Lower leg skin (tissue), 4 donors: ENCODE measurements at places on chromosomes 7 and 10.
A peak's percentile ranks its signal among the peaks of the same experiment; 100 is the strongest.

- DNase-seq: peak; percentile 93
These were observed 107.9 kb upstream of the PPIF start for GRCh38 chr10:79239275-79239779.

GRCh38 chr10:55048830-55049498, 247.9 kb upstream of the PCDH15 start:
- DNase-seq: no peak

DNA sequence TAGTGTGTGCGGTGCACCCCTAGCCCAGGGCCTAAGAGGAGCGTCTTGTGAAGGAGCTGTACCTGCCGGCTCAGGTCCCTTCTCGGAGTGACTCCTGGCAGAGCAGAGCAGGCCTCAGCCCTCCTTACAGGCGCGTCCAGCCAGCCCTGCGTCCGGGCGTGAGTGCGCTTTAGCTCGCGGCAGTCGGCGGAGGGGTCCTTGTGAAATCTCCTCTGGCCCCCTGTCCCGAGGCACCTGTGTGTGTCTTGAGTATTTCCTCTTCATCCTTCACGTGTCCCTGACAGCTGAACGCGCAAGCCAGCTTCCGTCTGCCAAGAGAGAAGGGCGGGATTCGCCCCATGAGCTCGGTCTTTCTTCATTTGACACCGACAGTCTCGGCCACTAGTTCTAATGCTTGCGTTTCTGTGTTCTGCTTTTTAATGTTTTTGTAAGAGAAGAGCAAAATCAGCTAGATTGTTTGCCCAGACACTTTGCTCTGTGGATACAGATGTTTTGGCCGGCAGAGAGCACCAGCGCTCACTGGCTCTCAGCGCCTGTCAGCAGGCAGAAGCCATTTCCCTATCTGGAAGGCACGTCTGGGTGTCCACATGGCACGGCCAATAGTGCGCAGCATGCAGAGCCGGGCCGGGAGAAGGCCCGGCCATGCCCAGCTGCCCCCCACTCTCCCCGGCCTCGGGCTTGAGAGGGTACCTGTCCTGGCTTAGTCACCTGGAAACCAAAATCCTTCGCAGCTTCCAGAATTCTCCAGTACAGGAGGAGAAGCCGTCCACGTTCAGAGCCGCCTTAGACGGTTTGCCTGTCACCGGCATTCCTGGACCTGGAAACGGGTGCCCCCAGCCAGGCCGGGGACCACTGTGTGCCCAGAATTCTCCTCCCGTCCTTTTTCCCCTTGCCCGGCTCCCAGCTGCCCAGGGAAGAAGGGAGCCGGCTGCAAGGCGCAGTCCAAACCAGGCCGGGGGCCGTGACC, 7.0 kb downstream of the GET4 start:
- no peak for DNase-seq

- no peak for DNase-seq
These were observed 85.9 kb upstream of the PAX2 start for GRCh38 chr10:100659361-100660098.

GRCh38 chr10:128779416-128779815, 653.2 kb upstream of the MKI67 start:
- no peak for DNase-seq

DNA sequence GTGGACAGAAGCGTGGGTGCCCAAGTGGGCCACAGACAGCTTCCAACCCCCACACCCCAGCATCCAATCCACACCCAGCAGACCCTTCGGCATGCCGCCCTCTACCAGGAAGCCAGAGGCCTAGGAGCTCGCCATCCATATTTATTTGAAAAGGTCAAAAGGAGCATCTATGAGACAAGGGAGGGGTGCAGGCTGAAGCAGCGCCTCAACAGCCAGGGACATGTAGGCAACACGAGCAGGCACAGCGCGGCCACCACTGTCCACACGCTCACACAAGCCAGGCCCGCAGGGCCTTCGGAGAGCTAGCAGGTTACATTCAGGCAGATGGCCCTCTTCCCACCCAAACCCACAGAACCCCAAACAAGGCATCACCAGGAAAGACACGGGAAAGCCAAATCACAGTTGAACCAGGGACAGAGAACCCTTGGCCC, 34.6 kb downstream of the PSAP start:
- no peak for DNase-seq

GRCh38 chr7:26729150-26729775, 135.1 kb downstream of the SKAP2 start:
- DNase-seq: no peak

- DNase-seq: no peak
These were observed 119.4 kb downstream of the GATA3 start for GRCh38 chr10:8173866-8174243.

- DNase-seq: no peak
These were observed 7.8 kb downstream of the STK31 start for GRCh38 chr7:23717788-23718187.

DNA sequence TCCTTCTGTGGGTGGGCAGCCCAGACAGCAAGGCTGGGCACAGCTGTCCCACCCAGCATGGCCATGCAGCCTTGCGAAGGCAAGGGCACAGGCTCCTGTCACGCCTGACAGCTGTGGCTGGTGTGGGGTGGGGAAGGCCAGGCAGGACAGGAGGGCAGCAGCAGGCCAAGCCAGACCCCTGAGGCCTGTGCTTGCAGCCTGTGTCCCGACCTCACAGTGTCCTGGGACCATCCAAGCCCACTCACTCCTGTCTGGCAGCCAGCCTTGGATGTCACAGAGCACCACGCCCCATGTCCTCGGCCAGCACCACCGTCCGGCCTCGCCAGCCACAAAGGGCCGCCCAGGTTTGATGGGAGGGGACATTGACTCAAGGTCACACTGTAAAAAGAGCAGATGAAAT, 85.5 kb upstream of the LRRC4 start:
- peak; percentile 78 for DNase-seq

DNA sequence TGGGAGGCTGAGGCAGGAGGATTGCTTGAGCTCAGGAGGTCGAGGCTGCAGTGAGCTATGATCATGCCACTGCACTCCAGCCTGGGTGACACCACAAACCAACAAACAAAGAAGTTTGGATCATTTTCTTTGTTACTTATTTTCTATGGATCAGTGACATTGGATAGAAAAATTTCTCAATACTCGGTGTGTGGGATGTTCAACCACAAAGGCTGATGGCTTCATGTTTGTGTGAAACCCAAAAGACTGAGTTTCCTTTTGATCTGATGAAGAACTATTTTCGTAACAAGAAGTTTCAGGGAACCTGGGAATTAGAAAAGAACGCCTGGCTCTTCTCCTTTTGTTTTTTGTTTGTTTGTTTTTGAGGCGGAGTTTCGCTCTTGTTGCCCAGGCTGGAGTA, 104.0 kb downstream of the HOXA1 start:
- no peak for DNase-seq

GRCh38 chr10:104614245-104614831, 26.8 kb upstream of the SORCS3 start:
- no peak for DNase-seq

DNA sequence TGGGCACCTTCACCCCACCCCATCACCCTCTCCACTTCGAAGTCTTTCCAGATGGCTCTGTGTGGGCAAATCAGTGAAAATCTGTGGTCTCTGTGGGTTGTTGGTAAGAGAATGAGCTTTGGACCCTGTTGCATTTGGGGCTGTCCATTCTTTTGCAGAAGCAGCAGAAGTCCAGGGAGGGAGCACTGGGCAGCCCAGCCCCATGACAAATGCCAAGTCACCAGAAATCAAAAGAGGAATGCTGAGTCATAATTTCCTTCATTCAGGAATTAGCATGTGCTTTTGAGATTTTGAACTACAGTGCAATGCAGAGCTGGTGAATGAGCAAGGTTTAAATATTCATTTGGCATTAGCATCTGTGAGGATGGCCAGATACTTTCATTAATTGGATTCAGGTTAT, 556.2 kb downstream of the LRMDA start:
- DNase-seq: no peak

GRCh38 chr10:89926736-89927135, 225.3 kb downstream of the KIF20B start:
- no peak for DNase-seq

DNA sequence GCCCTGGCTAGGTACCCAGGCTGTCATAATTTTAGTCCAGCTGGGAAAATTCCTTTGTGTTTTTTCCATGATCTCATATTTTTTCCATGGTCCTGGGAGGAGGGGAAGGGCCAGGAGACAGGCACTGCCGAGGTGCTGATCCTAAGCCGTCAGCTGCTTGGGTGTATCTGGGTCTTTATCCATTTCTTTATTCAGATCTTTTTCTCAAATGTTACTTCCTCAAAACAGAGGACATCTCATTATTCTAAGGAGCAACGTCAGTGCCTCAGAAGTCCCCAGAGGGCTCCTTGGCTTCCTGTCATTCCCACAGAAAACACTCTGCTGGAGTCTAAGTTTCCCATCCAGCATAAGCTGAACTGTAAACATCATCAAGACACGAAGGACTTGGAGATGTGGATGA, 2.8 kb upstream of the OR6V1 start:
- no peak for DNase-seq

DNA sequence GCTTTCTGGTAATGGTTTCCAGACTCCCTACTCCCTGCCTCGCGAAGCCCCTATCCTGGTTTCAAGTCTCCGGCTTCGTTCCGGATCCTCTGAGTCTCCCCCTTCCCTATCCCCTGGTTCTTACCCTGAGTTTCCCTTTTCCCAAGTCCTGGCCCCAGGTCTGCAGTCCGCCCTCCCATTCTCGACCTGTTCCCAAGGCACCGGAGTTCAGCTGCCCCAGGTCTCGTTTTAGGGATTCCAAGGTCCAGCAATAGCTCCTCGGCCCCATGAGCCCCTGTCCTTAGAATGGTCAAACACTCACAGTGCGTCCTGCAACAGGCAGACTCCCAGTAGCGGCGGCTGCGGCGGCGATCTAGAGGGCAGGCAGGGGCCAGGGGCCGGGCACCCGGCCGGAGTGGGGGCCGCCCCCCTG, 274 bp downstream of the PITX3 start:
- no peak for DNase-seq

- DNase-seq: no peak
These were observed 130.7 kb downstream of the ADRA2A start for GRCh38 chr10:111207500-111207899.

DNA sequence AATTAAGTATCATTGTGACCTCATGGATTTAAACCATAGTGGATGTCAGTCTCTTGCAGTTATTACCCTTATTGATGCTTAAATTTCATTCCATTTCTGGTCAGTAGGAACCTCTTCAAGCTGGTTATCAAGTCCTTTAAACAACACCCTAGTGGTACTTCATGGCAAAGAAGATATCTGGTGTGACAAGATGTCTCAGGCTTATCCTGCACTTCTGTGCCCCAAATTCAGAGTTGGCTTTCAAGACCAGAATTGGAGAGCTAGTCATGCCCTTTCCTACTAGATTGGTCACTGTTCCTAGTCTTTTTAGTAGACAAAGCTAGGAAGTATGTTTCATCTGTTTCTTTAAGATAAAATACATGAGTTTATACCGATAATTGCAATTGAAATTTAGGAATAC, 54.9 kb downstream of the KMT2E start:
- DNase-seq: no peak

- no peak for DNase-seq
These were observed at the start of gene NPY for GRCh38 chr7:24283897-24284698. Gene NPY, plus strand, starts transcription at chr7:24284190. Its CDS starts 1,051 bp downstream, at chr7:24285241.

- DNase-seq: no peak
These were observed 28.8 kb upstream of the OPALIN start for GRCh38 chr10:96387601-96388000.

DNA sequence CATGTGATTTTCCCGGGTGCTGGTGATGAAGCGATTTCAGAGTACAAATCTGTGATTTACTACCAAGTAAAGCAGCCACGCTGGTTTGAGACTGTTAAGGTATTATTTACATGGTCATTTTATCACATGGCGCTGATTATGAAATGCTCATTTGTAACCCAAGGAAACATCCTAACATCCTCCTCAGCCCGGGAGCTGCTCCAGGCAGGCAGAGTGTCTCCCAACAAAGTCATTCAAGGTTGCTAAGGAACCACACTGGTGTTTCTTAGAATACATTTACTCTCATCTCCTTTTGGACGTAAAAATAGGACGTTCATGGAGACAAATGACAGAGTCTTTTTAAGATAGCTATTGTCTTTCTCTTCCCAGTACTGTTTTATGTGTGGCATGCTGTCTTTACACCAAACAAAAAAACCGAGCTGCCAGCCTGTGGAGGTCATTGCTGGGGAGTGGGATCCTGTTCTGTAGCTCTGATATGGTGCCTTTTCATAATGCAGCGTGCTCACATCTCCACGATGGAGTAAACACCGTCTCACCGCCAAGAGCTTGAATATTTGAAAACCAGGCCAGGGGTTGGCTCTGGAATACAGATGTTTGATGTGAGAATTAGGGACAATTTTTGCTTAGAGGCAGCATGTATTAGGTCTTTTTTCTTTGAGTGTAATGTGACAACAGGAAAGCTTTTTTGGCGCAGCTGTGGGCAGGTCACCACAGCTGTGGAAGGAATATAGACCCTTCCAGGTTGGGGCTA, 119.6 kb downstream of the DOCK1 start:
- DNase-seq: peak; percentile 58

- no peak for DNase-seq
These were observed 84.9 kb upstream of the GATA3 start for GRCh38 chr10:7969623-7970022.

DNA sequence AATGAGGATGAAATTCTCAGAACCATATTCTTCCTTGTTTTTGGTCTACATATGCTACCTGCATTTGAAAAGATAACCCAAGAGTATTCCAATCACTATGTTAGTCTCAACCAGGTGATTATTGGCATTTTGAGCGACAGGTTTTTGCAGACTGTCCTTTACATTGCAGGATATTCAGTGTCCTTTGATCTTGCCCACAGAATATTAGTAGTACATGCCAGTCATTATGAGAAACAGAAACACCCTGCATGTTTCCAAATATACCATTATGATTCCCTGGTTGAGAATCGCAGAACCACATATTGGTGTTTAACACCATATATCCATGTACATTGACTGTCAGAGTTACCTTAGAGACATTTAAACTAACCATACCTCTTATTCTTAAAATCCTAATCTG, 30.6 kb downstream of the TMEM243 start:
- no peak for DNase-seq

DNA sequence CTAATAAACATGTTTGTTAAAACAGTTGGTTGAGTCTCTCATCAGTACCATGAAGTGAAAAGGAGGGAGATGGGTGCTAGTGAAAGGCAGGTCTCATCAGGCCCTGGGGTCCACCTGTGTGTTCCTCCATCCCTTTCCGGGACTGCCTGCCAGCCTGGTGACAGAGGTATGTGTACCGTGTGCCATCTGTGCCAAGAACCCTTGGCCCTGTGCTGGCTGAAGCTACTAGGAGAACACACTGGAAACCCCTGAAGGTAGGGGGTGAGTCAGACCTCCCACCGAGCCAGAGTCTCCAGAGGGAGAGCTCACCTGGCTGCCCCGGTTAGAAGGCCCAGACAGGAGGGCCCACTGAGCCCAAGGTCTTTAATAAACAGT, 2.3 kb downstream of the DDIT4 start:
- DNase-seq: no peak

GRCh38 chr7:91949221-91950009, 8.8 kb downstream of the AKAP9 start:
- DNase-seq: no peak

DNA sequence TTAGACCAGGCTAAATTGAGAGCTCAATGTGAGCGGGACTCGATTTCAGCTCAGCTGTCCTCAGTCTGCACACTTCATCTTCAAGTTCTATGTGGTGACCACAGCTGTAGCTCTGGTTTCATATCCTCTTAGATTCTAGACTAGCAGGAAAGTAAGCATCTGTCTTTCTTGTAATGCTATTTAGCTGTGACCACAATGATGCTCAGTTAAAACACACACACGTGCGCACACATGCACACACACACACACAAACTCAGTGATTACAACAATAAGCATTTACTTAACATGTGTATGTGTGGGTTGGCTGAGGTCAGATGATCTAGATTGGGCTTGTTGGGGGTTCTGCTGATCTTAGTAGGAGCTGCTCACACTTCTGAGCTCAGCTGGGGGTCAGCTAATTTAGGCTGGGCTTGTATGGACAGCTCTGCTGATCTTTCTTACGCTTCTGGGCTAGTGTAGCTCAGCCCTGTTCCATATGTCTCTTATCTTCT, 82.5 kb downstream of the ZNF365 start:
- no peak for DNase-seq
